Cortex of kidney (tissue), 1 donor: ENCODE measurements at places on chromosomes 16 and 17.

DNA sequence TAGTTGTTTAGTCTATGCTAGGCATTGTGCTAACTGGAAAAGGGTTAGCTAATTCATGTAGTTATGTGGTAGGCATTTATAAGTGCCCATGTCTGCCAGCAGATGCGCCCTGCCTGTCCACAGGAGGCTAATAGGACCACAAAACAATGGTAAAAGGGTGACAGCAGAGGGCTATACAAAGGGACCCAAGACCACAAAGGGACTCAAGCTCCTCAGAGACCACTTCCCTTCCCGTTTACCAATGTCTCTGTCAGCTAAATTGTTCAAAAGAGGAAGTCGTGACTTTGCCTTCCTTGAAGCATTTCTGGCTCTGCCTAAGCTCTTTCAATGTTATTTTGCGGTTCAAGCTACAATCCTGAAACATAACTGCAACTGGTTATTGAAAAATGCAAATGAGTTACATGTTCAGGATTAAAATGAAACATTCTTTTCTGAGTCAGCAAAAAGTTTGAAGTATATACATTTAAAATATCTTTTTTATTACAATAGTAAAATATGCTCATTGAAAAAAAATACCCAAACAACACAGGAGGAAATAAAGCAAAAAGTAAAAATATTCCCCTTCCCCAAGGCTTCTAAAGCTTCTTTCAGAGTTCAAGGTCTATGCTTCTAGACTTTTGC, 149.2 kb downstream of the MAF start:
- no peak for DNase-seq

DNA sequence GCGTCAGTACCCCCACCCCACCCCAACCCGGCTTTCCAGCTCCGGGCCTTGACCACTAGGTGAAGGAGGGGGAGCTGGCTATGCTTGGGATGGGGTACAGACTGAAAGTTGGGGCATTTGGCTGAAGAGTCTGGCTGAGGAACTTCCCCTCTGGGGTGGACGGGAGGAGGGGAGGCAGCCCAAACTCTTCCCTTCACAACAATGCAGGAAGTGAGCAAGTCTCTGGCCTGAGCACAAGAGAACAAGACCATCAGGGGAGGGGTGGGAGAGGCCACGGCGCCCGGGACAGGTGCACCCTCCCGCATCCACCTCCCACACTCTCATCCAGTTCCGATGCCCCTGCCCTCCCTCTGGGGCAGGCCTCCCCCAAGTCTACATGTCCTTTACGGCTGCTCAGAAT, 5.6 kb downstream of the USH1G start:
- DNase-seq, result no peak

DNA sequence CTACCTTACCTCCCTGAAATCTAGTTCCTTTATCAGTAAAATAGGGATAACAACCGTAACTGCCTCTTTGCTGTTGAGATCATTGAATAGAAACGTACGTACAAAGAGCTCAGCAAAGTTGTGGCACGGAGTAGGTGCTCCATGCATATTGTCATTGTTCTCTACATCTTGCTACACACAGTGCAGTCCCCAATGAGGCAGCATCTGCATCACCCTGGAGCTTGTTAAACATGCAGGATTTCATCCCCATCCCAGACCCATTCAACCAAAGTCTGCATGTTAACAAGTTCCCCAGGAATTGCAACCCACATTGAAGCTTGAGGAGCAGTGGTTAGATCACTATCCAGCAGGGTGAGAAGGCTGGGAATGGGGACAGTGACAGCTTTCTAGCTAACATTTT, 33.7 kb upstream of the CCL2 start:
- DNase-seq, result no peak

- no peak for DNase-seq
Observed at GRCh38 chr17:41648411-41649195, 24.2 kb upstream of the KRT17 start.

- no peak for DNase-seq
Observed at GRCh38 chr17:71613996-71614395, 506.8 kb upstream of the SOX9 start.

- no peak for DNase-seq
Observed at GRCh38 chr17:28938552-28938951, 12.8 kb downstream of the PHF12 start.

DNA sequence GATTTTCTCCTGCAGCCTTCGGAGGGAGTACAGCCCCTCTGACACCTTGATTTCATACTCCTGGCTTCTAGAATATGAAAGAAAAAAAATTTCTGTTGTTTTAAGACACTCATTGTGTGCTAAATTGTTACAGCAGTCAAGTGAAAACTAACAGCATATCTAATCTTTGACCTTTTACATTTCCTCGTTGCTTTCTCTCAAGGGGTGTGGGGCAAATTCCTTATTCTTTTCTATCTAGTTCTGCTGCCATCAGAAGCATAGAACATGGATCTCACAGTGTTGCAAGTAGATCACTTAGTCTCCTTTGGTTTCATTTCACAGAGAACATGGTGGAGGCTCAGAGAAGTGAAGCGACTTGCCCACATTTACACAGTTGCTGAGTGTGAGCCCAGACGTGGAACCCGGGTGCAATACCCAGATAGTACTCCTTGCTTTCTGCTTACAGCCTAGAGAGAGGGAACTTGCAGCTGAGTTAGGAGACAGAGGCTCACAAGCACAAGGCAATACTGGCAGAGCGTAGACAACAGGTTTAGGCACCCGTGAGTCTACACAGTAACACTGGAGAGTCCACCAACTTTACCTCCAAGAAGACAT, 28.7 kb upstream of the MMD start:
- no peak for DNase-seq

DNA sequence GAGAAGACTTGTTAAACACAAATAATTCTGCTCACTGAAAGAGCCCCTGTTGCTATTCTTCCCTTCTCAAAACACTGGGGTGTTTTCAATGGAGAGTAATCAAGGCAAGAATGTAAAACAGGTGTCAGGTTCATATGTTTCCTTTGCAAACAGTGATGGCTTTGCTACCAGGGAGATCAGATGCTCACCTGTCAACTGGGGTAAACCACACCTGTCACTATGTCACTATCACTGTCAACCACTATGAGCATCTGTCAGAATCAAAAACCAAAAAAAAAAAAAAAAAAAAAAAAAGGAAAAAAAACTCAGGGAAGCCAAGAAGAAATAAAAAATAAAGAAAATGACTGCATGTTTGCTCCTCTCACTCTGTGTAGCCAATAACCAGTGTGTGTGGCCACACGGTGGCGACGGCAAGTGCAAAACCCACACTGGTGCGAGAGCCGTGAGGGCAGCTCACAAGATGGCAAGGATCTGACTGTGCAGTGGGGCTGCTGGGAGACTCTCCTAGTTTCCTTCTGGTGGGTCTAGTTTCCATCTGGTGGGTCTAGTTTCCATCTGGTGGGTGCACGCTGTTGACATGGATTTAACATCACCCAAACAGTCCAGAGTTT, 22.7 kb downstream of the USP22 start:
- no peak for DNase-seq

DNA sequence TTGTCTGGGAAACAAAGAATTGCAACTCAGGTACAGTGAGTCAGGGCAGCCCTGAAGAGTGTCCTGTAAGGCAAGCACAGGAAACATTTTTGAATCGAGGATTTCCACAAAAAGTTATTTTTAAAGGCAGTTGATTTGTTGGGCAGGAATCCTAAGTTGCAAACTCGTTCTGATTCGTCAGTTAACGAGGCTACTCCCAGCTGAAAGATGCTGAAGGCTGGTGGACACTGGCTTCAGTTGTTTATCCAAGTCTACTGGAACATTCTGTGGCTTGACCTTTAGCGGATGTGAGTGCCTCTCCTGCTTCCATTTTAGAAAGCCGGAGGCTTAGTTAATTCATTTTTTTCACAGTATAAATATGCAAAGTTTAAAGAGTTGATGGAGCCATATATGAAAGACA, 84.2 kb downstream of the KCNJ12 start:
- no peak for DNase-seq

GRCh38 chr17:69717214-69717613, 302.7 kb downstream of the MAP2K6 start:
- DNase-seq, result no peak

- no peak for DNase-seq
Observed at GRCh38 chr17:75872434-75873351, 5.7 kb downstream of the TRIM47 start.

GRCh38 chr17:1006054-1006453, 9.1 kb downstream of the TIMM22 start:
- DNase-seq, result no peak

- no peak for DNase-seq
Observed at GRCh38 chr16:11913425-11914079, 2.2 kb downstream of the GSPT1 start.

- DNase-seq, result no peak
Observed at GRCh38 chr16:50668368-50669008, 12.6 kb downstream of the SNX20 start.

GRCh38 chr16:83953796-83954576, 946 bp downstream of the OSGIN1 start:
- no peak for DNase-seq

GRCh38 chr17:7977805-7978204, 24.6 kb upstream of the GUCY2D start:
- no peak for DNase-seq
